ENCODE measurements at places on chromosomes 1 and 21.
A peak's percentile ranks its signal among the peaks of the same experiment; 100 is the strongest.

- DNase-seq = no peak
Measured at GRCh38 chr1:117342397-117342796, 24.9 kb upstream of the MAN1A2 start.

DNA sequence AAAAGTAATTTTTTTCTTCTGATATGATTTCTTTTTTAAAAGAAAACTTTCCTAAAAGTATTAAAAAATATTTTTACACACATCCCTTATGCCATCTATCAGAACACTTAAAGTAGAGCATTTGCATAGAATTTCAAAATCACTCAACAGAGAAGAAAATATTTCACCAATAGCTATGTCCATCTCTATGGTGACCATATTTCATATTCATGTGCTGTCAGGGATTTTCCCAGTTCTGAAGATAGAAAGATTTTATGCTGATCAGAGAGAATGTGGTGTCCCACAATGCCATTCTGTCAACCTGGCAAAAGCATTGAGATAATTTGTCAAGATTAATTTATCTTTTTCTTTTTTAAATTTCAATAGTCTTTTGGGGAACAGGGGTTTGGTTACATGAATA lies 87.0 kb downstream of the C4BPA start:
- no peak for DNase-seq

DNA sequence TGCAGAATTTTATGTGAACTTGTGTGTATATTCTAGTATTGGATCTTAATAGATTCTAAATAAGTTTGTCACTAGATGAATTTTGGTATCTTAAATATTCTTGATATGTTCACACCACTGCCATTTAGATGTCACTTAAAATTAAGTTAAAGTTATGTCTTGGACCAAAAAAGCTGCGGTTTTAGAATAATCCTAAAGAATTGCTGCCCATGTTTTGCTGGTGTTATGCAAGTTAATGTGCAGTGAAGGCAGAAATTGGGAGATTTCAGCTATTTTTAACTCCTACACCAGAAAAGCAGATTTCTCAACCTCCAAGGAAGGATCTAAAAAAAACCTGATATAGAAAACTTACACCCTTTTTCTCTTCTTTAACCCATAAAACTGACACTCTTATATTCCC lies 757 bp downstream of the ACADM start:
- DNase-seq = peak; percentile 12

GRCh38 chr1:161071886-161072371 lies 2.2 kb upstream of the ARHGAP30 start:
- peak; percentile 36 for DNase-seq

- peak; percentile 36 for DNase-seq
Measured at GRCh38 chr1:206824331-206824730, 41.1 kb upstream of the IL20 start.

DNA sequence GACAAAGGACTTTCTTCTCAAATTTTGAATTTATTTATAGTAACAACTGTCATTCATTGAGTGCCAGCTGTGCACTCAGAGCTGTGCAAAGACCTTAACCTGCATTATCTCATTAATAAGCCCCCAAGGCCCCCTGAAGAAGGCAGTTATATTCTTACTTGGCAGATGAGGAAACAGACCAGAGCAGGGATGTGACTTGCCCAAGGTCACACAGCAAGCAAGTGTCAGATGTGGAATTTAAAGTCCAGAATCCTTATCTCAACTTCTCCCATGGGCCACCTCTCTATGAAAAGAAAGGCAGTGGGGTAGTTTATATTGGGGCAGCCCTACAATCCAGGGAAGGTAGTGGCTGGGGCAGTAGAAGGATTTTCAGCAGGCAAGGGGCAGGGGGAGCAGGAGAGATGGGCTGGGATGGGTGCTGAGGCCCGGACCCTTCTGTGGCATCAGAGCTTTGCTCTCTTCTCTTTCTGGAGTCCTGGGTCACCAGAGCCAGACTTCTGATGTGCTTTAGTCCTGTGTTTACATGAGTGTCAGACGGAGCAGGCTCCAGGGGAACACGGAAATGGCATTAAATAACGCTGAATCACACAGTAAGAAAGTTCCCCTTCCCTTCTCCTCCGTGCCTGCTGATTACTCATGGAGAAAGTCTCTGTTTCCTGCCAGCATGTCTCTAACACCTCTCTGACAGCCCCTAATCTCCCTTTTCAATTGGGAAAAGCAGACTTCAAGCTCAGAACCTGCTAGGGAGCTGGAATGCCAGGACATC lies 39.5 kb downstream of the EPHB2 start:
- DNase-seq = peak; percentile 96

- peak; percentile 11 for DNase-seq
Measured at GRCh38 chr1:75233302-75233929, 99.2 kb downstream of the LHX8 start.

- DNase-seq = no peak
Measured at GRCh38 chr1:201724766-201725118, 104.2 kb upstream of the IPO9 start.

GRCh38 chr1:210800301-210800700 lies 333.6 kb downstream of the KCNH1 start:
- no peak for DNase-seq

DNA sequence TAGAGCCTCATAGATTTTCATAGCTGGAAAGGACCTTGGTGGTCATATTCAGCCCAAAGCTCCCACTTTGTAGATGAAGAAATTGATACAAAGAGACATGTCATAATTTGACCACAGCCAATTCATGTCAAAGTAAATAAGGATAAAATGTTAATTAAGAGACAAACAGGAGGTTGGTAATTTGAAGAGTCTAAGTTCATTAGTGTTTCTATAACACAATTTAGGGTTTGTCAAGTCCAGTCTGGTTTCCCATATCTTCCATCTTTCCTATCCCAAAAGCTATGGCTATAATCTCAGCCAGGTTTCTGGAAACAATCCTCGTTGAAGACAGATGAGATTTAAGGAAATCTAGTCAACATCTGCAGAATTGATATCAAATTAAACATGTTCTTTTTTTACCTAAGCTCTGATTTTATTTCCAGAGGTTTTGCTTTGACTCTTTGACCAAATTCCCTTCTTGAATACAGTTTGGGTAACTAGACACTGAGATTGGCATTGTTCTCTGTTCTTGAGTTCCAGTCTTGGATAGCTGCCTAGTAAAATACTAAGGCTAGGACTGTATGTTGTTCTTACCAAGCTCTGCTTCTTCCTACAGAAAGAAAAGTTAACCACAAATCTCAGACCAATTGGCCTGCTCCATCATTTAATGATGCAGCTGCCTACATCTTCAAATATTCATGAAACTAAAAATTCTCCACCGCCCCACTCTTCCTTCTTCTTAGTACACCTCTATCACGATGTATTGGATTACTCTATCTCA lies 62.0 kb downstream of the SLC44A5 start:
- DNase-seq = no peak

DNA sequence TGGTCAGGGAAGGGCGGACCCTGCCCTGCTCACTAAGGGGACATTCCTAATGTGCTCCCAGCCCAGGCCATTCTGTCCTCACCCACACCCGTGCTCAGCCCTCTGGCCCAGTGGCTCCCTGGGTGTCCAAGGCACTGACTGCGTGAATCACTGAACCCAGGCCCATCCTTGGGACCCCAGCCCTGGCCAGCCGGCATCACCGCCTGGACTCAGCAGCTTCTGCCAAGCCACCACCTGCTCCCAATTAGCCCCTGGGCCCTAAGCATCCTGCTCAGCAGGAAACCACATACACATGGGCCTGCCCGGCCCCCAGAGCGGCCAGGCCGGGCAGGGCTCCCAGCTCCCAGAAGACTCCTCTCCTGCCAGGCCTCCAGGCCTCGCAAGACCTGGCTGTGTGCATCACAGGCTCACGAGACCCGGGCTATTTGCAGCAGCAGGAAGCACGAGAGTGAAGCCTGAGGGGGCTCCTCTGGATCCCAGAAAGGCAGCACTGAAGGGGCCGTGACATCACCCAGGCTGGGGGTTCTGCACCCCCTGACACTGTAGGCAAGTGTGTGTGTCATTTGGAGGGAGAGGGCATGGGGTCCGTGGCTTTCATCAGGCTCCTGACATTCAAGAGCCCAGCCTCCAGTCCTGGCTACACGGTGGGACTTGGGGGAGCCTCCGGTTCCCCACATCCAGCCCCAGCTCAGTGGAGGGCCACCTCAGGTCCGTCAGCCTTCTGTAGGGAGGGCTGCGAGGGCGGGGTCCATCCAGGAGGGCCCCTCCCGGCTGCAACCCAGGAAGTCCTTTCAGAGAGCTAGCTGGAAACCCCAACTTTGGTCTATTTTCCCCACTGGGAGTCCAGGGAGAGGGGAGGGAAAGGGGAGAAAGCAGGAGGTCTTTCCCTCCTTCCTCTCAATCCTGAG lies 1.6 kb downstream of the MFAP2 start:
- DNase-seq = peak; percentile 89

- DNase-seq = peak; percentile 40
Measured at GRCh38 chr1:23129846-23130245, 38.8 kb downstream of the LUZP1 start.

DNA sequence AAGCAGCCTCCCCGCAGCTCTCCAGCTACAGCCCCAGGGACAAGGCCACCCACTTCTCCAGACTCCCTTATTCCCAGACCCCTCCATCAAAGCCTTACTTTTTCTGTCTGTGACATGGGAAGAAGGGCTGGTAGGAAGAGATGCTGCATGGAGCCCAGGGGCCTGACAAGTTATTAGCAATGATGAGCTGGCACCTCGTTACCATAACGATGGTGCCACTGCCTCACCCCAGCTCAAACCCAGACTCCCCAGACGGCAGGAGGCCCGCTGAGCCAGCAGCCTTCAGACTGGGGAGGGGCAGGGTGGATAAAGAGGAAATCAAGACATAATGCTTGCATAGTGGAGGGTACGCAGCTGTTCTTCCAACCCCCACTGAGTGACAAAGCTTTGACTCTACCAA lies 3.3 kb downstream of the DLGAP3 start:
- DNase-seq = no peak

GRCh38 chr1:3940754-3941345 lies 40.8 kb upstream of the C1orf174 start:
- DNase-seq = no peak

DNA sequence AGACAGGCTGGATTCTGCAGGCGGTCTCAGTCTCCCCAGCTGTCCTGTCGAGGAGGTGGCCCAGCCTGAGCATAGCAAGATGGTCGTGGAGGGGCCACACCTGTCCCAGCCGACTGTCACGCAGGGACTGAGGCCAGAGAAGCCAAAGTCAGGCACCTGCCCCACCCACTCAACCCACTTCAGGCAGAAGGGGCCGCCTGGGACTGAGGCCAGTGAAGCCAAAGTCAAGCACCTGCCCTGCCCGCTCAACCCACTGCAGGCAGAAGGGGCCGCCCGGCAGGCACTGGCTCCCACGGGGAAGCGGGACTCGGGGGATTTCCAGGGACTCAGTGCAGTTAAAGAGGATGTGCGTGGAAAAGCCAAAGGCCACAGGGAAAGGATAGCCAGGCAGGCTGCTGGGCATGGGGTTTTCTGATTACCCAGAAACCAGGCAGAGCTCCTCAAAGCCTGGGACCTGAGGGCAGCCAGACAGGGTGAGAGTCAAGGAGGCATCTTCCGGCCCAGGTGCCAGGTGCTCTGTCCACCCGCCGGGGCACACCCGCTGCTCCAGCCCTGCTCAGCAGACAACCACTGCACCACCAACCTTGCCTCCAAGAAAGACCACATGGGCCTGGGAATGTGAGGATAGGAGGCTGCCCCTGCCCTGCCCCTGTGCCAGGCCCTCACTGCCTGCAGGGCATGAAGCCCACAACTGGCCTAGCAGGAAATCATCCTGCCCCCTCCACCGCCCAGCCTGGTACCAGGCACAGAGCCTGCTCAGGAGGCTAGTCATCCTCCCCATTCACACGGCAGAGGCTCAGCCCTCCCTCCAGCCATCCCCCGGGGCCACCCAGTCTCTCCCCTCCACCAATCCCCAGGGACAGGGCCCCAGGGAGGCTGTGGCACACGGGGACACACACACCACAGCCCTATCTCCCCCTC lies 41.0 kb downstream of the MEGF6 start:
- no peak for DNase-seq

- peak; percentile 57 for DNase-seq
Measured at GRCh38 chr1:179091691-179092165, 9.9 kb downstream of the TOR3A start.

- DNase-seq = no peak
Measured at GRCh38 chr1:26664802-26665201, 31.0 kb upstream of the ARID1A start.

GRCh38 chr1:47724432-47724999 lies 272.7 kb downstream of the TRABD2B start:
- DNase-seq = no peak

DNA sequence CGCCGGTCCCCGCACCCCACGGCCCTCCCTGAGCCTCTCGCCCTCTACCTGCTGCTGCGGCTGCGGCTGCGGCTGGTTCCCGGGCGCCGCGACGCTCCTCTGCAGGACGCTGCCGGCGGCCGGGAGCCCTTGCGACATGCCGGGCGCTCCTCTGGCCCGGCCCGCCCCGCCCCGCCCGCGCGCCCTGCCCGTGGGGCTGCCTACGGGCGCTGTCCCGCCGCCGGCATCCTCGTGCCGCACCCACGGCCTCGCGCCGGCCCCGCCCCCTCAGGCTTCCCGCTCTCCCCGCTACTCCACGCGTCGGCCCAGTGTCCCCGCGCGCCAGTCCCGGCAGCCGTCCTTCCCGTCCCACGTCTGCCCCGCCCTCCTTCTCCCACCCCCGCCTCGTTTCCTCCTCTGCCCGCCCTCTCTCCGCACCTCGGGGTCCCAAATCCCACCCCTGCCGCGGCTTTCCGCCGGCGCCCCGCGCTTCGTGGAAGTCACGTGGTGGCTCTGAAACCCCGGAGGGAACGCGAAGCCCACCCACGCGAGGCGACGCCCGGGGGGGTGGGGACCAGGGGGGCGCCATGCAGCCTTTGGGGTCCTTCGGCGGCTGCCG lies at the start of gene BATF3:
Gene BATF3, minus strand, starts transcription at position 216 of the 598 bp plus-strand sequence. Its CDS starts 78 bp downstream, at position 138.
- peak; percentile 65 for DNase-seq

- DNase-seq = no peak
Measured at GRCh38 chr1:14648896-14649855, 50.7 kb downstream of the KAZN start.

DNA sequence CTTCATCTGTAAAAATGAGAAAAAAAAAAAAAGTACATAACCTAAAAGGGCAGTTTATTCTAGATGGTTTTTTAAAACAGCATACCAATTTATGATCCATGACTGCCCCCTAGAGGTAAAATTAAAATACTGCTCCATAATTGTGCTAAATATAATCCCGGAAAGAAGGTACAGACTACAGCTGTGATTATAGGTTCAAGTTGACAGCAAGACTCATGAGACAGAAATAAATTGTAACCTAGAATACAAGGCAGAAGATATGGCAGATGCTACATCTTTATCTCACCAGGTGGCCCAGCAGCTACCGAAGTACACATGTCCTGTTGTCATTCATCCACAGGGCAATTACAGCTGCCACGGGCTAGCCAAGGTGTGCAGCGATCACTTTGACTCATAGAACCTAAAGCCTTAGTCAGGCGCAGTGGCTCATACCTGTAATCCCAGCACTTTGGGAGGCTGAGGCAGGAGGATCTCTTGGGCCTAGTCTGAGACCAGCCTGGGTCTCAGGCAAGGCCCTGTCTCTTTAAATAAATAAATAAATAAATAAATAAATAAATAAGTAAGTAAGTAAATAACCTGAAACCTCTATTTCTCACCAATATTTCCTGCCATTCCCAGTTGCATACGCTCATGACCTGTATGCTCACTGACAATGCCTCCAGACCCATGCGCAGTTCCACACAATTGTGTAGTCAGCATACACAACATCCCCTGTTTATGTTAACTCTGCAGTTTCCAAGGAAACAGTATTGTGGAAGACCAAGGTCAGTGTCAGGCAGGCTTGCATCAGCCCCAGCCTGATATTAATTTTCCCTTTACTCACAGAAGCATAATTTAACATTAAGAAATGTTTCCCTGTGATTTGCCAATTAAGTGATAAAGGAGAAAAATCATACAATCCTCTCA lies 18.3 kb upstream of the PPIE start:
- DNase-seq = peak; percentile 67

GRCh38 chr1:68115308-68115707 lies 64.9 kb upstream of the DIRAS3 start:
- DNase-seq = no peak

GRCh38 chr1:200228081-200228480 lies 181.8 kb downstream of the ZNF281 start:
- no peak for DNase-seq
